ENCODE measurements at places on chromosomes 12 and 14. TPM values are rescaled to one million over a fixed set of nuclear protein-coding genes. Genes with fewer than 3 reads are reported as not detected.

DNA sequence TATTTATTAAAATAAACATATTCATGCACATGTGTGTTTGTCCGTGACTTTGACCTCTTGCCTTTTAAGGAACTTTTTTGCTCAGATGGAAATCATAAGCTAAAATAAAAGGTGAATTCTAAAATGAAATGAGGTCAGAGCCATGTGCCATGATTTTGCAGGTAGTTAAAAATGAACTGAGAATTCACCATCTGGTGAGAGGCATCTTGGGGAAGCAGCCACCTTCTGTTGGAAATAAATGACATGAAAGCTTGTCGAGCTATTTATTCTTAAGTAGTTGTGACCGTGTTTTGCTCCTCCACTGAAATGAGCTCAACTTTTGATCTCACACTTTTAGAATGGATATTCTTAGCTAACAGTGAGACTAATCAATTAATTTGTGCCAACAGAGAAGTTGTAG is 56.8 kb upstream of the CNOT2 start:
- no peak overlapping the region for H3K4me3 ChIP-seq
- H3K4me1 ChIP-seq: no peaks in the 10 kb centered on the region
- no peaks in the 10 kb centered on the region for H3K36me3 ChIP-seq
- no peaks in the 10 kb centered on the region for H3K27me3 ChIP-seq
- DNase-seq: no peak

DNA sequence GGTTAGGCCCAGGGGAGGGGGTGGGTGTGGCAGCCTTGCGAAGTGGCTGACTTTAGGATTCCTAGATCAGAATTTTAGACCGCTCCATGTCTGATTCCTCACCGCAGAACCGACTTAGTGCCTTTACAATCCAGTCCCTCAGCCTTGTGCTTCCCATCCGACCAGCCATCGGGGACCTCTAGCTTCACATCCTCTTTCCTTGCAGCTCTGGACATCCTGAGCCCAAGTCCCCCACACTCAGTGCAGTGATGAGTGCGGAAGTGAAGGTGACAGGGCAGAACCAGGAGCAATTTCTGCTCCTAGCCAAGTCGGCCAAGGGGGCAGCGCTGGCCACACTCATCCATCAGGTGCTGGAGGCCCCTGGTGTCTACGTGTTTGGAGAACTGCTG is 557 bp downstream of the COPS7A start:
- peaks cover 3% of the 10 kb centered on the region for H3K36me3 ChIP-seq
- H3K4me1 ChIP-seq: peaks cover 11% of the 10 kb centered on the region
- no peak for DNase-seq
- peak overlapping the region; percentile 90 for H3K27ac ChIP-seq
- H3K4me3 ChIP-seq: peak overlapping the region; percentile 68

DNA sequence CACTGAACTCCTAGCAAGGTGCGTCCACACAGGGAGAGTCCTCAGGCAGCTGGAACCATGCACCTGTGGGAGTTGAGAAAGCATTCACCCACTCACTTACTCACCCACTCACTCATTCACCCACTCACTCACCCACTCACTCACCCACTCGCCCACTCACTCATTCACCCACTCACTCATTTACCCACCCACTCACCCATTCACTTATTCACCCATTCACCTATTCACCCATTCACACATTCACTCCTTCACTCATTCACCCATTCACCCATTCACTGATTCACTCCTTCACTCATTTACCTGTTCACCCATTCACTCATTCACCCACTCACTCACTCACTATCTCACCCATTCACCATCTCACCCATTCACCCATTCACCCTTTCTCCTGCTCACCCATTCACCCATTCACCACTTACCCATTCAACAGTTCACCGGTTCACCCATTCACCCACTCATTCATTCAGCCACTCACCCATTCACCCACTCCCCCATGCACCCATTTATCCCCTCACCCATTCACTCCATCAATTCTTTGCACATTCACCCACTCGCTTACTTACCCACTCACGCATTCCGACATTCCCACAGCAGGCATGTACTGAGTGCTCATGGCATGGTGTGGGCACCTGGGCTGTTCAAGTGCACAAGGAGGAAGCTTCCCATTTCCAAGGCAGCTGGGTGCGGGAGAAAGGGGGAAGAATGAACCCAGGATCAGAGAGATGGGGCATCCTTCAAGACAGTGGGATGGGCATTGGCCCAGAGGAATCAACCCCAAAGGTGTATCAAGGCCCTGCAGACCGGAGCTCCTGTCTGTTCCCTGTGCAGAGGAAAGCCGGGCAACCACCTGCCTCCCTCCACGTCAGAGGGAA is 135.2 kb upstream of the C14orf180 start:
- no peaks in the 10 kb centered on the region for H3K4me1 ChIP-seq
- H3K27me3 ChIP-seq: peaks cover 3% of the 10 kb centered on the region
- no peak for DNase-seq

The CCDC177 gene
- total RNA-seq: not detected

DNA sequence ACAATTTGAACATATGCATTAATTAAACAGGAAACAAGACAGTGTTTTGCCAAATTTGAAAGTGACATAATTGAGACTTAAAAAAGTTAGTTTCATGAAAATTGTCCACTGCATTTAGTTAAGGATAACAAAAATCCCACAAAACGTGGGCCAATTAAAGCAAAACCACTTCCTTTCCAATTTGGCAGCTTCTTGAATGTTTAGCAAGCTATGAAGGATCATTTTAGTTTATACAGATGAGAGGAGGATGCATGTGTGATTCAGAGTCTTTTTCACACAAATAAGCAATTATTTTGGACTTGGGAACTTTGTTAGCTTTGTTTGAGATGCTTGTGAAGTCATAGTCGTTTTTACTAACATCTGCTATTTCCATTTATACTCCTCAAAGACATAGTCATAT is 109.6 kb downstream of the ATXN7L3B start:
- H3K4me3 ChIP-seq: no peak overlapping the region
- H3K36me3 ChIP-seq: no peaks in the 10 kb centered on the region
- H3K27me3 ChIP-seq: no peaks in the 10 kb centered on the region
- no peaks in the 10 kb centered on the region for H3K4me1 ChIP-seq
- no peak for DNase-seq
- no peak overlapping the region for H3K27ac ChIP-seq

The KRT7 gene
- 3.9 TPM for total RNA-seq

The GPD1 gene
- total RNA-seq: 133 TPM

DNA sequence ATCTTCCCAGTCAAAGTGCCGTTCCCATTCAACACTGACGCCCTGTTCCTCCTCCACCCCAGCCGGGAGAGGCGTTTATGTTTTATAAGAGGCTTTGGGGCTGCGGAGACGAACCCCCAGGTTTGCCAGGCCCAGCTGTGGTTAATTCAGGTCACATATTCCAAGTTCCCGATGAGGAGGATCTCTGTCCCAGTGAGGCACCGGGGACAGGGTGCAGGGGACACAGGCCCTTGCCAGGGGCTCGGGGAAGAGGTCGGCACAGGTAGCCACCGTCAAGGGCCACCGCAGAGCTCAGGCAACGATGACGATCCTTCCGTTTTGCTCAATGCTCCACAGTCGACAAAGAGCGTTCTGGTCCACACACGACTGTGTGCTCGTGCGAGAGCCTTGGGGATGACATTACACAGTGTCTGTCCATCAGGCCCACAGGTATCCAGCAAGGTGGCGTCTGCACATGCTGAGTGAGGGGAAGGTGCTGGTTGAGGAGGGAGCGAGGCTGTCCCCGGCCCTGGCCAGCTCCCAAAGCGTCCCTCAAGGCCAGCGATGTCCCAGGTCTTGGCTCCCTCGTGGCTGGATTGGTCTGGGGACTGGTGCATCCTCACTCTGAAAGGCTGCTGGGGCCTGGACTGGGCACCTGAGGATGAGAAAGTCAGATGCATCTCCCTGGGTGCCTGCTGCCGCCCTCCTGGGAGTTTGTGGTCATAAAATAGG is 189.2 kb upstream of the C14orf180 start:
- DNase-seq: no peak
- no peak overlapping the region for H3K4me3 ChIP-seq
- H3K36me3 ChIP-seq: no peaks in the 10 kb centered on the region

DNA sequence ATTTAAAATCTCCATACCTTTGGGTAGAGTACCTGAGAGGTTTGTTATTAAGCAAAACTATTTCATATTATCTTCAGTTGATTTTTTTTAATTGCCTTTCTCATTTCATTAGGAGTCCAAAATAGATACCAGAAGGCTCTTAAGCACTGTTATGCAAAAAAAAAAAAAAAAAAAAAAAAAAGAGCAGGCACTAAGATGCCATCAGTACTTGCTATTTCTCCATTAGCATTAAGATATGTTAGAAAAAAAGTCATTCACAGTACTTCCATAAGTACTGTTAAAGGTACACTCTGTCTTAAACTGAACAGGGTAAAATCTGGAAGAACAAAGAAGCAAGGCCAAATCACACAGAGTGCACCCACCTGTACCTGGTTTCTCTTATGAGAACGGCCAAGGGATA is 57.2 kb downstream of the SETD3 start:
- H3K4me1 ChIP-seq: peaks cover 31% of the 10 kb centered on the region
- H3K27ac ChIP-seq: no peak overlapping the region
- H3K4me3 ChIP-seq: no peak overlapping the region
- no peaks in the 10 kb centered on the region for H3K27me3 ChIP-seq

GRCh38 chr14:95488376-95489213 is 27.9 kb downstream of the SYNE3 start:
- peaks cover 29% of the 10 kb centered on the region for H3K4me1 ChIP-seq
- H3K27ac ChIP-seq: peak overlapping the region; percentile 69
- no peak overlapping the region for H3K4me3 ChIP-seq
- H3K27me3 ChIP-seq: no peaks in the 10 kb centered on the region
- peak; percentile 85 for DNase-seq

The RFLNA gene
- total RNA-seq: 1.1 TPM

DNA sequence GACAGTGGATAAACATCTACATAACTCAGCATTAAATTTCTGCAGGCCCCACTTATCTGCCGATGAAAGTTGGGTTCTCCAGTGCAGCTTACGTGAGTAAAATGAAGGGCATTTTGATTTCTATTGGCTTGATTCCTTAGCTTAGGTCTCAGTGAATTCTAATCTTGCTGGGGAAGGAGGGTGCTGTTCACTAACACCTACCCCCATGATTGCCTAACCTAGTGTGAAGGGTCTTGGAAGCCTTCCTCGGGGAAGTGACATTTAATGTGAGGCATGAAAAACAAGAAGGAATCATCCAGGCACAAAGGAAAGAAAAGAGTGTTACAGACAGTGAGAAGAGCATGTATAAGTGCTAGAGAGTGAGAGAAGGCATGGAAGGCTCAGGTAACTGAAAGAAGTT is 81.0 kb downstream of the DAAM1 start:
- no peak overlapping the region for H3K27ac ChIP-seq
- peaks cover 3% of the 10 kb centered on the region for H3K4me1 ChIP-seq
- no peaks in the 10 kb centered on the region for H3K27me3 ChIP-seq
- peaks cover 13% of the 10 kb centered on the region for H3K36me3 ChIP-seq
- H3K4me3 ChIP-seq: no peak overlapping the region

- no peak overlapping the region for H3K27ac ChIP-seq
- H3K4me1 ChIP-seq: no peaks in the 10 kb centered on the region
- no peaks in the 10 kb centered on the region for H3K36me3 ChIP-seq
- no peak for DNase-seq
These were observed 68.0 kb downstream of the PDE3A start for GRCh38 chr12:20436316-20436715.

The NAV3 gene
- 2.8 TPM for total RNA-seq

The G2E3 gene
- total RNA-seq: 8.0 TPM

DNA sequence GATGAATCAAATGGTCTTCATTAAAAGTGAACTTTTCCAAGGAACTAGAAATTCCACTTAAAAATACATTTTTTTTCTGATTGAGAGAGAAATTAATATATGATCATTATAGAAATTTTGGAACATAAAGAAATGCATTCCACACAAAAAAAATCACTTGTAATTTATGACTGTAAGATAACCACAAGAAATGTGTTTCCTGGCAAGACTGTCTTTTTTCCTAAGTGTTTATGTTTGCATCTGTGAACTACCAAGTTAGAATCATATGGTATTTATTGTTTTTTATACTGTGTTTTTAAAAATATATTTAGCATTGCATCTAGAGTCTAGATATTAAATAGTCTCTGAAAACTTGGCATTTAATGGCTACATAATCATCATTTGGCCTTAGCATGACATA is 726.8 kb downstream of the BCL11B start:
- no peaks in the 10 kb centered on the region for H3K4me1 ChIP-seq
- H3K27ac ChIP-seq: no peak overlapping the region
- H3K27me3 ChIP-seq: no peaks in the 10 kb centered on the region

DNA sequence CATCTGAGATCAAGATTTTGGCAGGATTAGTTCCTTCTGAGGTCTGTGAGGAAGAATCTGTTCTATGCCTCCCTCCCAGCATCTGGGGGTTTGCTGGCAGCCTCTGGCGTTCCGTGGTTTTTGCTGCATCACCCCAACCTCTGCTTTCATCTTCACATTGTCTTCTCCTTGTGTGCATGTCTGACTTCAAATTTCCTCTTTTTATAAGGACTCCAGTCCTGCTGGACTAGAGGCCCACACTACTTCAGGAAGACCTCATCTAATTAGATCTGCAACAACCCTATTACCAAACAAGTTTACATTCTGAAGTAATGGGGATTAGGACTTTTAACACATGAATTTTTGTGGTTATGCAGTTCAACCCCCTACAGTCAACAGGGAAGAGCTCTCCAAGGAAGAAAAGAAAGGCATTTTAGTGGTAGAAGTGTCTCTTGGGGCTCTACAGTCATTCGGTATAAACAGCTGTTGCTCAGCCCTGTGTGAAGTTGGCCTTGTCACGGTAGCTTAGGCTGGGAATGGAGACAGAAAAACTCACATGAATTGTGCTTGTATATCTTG is 89.7 kb downstream of the CAND1 start:
- no peaks in the 10 kb centered on the region for H3K27me3 ChIP-seq
- H3K4me1 ChIP-seq: peaks cover 23% of the 10 kb centered on the region
- no peak overlapping the region for H3K4me3 ChIP-seq
- H3K27ac ChIP-seq: peak overlapping the region; percentile 78

GRCh38 chr12:84920331-84920730 is 7.7 kb upstream of the SLC6A15 start:
- no peak for DNase-seq
- H3K36me3 ChIP-seq: no peaks in the 10 kb centered on the region
- no peaks in the 10 kb centered on the region for H3K4me1 ChIP-seq
- no peak overlapping the region for H3K4me3 ChIP-seq

GRCh38 chr14:45658226-45658916 is 405.4 kb upstream of the MIS18BP1 start:
- no peaks in the 10 kb centered on the region for H3K36me3 ChIP-seq
- H3K27me3 ChIP-seq: no peaks in the 10 kb centered on the region
- DNase-seq: no peak
- no peak overlapping the region for H3K27ac ChIP-seq
- H3K4me3 ChIP-seq: no peak overlapping the region

DNA sequence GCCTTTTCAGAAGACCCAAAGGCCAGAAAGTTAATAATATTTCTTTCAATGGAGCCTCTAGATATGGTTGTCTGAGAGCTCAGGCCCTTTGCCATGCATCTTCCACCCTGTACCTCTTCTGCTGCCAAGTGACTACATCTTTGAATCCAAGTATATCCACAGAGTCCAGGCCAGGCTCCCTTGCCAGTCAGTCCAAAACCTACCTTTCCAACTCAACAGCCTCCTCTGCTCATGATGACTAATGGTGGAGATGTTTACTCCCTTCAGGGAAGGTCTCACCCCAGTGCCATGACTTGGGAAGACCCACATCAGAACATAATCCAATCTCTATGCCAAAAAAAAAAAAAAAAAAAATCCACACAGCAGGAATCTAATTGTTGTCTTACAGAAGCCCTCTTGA is 20.4 kb downstream of the TTC9 start:
- no peaks in the 10 kb centered on the region for H3K27me3 ChIP-seq
- H3K4me3 ChIP-seq: no peak overlapping the region
- no peaks in the 10 kb centered on the region for H3K36me3 ChIP-seq
- no peak overlapping the region for H3K27ac ChIP-seq
- peaks cover 3% of the 10 kb centered on the region for H3K4me1 ChIP-seq

GRCh38 chr14:89248411-89249064 is 168.5 kb downstream of the FOXN3 start:
- H3K27me3 ChIP-seq: no peaks in the 10 kb centered on the region
- no peak overlapping the region for H3K4me3 ChIP-seq
- H3K27ac ChIP-seq: no peak overlapping the region
- H3K36me3 ChIP-seq: no peaks in the 10 kb centered on the region
- H3K4me1 ChIP-seq: peaks cover 29% of the 10 kb centered on the region

All from psoas muscle (tissue), 8 donors.